Cortex of kidney (tissue), 1 donor: ENCODE measurements at places on chromosomes 7 and 10.

DNA sequence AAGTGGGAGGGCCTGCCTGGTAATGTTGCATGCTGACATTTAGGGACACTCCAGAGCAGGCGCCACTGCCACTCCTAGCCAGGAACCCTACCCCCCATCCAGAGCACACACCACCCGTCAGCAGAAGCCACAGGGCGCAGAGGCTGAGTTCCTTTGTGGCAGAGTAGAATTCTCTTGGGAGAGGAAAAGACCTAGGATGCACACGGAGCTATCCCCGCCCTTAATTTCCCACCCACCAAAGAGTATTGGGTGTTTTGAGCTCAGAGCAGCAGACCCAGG, 702 bp upstream of the INSYN2A start:
- DNase-seq: no peak

GRCh38 chr10:119251315-119251708, 43.9 kb downstream of the GRK5 start:
- no peak for DNase-seq

DNA sequence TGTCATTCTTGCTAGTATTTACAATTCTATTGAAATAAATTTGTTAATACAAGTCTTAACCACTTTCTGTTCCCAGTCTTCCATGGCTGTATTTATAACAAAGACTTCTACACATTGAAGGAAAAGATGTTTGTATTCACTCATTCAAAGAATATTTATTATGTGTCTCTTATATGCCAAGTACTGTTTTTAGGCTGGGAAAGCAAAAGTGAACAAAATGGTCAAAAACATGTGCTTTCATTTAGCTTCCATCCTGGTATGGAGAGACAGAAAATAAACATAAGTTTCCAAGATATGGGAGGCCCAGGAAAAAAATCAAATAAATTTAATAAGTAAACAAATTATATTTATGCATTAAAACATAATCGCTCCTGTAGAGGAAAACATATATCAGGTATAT, 22.9 kb downstream of the CPED1 start:
- DNase-seq: no peak

DNA sequence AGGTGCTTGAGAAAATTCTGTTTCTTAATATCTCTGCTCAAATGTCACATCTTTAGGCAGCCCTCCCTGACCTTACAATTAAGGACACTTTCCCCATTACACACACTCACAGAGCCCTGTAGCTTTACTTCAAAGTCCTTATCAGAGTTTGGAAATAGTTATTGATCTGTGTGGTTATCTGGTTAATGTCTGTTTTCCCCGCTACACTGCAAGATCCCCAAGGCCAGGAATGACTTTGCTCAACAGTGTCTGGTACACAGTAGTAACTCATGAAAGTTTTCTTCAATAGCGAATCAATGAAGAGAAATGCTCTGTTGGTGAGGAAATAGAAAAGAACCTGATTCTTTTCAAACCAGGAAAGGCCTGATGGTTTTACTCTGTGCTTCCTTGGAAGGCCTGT, 554.4 kb downstream of the REEP3 start:
- no peak for DNase-seq

DNA sequence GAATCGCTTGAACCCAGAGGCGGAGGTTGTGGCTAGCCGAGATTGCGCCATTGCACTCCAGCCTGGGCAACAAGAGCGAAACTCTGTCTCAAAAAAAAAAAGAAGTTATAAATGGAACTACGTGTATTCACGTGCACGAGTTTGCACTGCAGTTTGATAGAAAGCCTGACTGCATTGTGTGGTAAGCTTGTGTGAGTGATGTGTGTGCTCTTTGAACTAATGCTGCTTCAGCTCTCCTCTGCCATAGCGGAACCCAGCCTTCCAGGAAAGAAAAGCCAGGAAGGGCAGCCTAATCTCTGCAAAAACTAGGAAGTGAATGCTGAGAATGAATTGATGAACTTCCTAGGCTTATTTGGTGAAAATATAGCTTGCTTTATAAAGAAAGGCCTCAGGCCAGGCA, 15.6 kb upstream of the MKRN1 start:
- DNase-seq: no peak

GRCh38 chr7:44567884-44568283, 5.8 kb downstream of the DDX56 start:
- DNase-seq: no peak

DNA sequence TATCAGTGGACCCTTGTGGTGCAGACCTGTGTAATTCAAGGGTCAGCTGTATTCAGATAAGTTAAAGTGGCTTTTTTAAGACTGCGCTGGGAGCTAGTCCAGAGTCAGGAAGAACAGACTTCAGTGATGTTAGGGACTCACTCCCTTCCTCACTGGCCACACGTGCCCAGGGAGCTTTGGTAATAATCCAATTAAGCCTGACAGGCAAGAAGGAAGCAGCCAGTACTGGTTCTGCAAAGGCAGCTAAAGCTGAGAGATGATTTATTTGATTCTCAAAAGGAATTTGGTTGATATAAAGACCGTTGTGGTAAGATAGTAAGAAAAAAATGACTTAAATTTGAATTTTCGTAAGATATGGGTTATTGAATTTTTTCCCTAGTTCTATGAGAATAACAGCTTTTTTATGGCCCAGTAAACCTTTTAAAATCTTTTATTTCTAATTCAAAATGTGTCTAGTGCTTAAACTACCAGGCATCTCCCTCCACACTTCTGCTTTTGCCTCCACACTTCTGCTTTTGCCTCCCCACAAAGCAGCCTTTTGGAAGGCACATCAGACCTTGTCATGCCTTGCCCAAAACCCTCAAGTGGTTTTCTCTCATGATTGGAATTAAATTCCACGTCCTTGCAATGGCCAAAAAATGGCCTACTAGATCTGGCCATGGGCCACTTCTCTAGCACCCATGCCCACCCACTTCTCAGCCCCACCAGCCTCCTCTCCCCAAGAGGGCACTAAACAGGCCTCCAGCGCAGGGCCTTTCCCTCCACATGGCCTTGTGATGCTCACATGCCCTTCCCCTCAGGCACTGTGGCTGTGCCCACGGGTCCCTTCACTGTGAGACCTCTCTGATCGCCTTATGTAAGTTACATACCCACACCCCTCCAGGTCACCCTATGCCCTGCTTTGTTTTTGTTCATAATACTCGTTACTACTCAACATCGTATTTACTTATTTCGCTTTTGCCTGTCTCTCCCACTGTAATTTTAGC, 92.5 kb downstream of the POU6F2 start:
- DNase-seq: no peak

DNA sequence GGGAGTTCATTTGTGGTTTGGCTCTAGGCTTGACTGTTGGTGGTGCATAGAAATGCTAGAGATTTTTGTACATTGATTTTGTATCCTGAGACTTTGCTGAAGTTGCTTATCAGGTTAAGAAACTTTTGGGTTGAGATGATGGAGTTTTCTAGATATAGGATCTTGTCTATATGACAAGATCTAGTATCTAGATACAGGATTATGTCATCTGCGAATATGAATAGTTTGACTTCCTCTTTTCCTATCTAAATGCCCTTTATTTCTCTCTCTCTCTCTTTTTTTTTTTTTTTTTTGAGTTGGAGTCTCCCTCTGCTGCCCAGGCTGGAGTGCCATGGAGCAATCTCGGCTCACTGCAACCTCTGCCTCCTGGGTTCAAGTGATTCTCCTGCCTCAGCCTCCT, 62.9 kb downstream of the MGAM2 start:
- DNase-seq: no peak

DNA sequence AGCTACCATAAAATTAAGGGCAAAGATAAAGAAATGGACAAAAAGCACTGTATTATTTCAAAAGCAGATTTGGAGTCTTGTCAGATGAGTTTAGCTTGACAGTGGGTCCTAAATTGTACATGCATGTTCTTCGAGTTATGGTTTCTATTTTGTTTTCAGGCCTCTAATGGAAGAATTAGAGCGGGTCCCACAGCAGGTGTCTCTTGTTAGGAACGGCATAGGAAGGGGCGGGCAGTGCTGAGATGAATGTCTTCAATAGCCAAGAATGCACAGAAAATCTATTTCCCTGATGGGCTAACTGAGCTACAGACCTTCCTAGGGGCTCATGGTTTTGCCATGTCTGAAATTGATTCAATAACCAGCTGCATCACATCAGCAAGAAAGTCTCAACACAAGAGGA, 304.4 kb downstream of the FRMD4A start:
- DNase-seq: no peak

DNA sequence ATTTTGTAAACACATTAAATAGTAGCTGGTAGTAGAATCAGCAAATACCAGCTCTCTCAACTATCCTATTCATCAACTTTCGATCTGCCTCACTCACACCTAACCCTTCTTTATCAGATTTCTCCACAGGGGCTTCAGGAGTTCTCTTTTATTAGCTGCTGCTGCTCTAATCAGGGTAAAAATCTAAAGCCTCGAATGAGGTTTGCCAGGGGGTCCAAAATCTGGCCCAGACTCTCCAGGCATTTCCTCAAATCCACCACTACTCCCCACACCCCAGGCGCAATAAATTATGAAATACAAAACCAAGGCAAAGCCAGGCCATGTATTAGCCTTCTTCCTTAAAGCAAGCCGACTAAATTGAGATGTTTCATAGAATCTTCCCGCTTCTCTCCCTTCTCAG, 2.3 kb downstream of the RNF216 start:
- no peak for DNase-seq

DNA sequence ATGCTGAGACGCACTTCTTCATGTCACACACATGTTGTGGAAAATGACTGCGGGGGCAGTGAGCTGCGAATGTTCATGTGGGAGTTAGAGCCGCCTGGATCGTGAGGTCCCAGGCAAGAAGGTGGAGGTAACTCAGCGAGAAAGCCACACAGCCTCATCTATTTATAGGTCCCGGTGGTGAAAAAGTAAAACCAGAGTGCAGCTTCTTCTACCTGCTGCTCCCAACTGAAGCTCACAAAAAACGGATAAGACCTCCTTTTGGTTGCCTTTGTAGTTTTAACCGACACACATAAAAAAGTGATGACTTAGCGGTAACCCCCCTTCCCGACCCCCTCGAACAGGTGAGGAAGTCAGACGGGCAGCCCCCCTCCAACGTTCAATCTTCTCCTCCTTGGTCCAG, 276.9 kb downstream of the GATA3 start:
- DNase-seq: no peak

GRCh38 chr10:129778571-129778970, 185.5 kb downstream of the EBF3 start:
- no peak for DNase-seq

DNA sequence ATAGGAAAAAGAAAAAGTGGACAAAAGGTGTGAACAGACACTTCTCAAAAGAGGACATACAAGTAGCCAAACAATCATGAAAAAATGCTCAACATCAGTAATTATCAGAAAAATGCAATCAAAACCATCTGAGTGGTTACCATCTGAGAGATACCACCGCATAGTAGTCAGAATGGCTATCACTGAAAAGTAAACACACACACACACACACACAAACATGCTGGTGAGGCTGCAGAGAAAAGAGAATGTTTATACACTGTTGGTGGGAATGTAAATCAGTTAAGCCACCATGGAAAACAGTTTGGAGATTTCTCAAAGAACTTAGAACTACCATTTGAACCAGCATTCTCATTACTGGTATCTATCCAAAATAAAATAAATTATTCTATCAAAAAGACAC, 145.7 kb downstream of the CYP26A1 start:
- no peak for DNase-seq

GRCh38 chr7:12815426-12815825, 128.0 kb downstream of the ARL4A start:
- no peak for DNase-seq

- no peak for DNase-seq
Observed at GRCh38 chr7:158255156-158255555, 332.5 kb downstream of the PTPRN2 start.

GRCh38 chr10:15253951-15254807, 85.7 kb upstream of the NMT2 start:
- DNase-seq: no peak

GRCh38 chr7:46568420-46569132, 647.5 kb upstream of the IGFBP3 start:
- DNase-seq: no peak

DNA sequence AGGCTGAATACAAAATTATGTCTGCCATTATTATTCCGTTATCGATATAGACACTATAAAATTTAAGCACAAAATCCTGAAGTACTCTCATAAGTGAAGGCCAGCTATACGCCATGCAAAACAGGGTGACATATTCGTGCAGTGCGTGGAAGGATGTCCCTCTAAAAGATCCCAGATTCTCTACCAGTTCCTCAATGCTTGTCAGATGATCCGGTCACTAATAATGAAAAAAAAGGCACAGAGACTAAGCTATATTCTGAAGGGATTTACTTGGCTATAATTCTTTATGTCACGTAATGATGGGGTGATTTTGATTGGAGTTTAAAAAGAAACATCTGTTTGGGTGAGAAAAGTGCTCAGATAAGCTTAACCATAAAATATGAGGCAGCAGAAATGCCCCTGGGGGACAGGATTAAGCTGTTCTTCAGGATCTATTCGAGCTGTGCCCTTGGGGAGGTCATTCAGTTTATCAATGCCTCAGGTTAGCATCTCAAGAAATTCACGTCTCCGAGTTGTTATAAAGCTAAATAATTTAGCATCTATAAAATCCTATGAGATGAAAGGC, 229.7 kb upstream of the PITRM1 start:
- DNase-seq: no peak

GRCh38 chr10:122051609-122052385, 62.8 kb downstream of the TACC2 start:
- no peak for DNase-seq

GRCh38 chr10:114262496-114262895, 23.4 kb downstream of the VWA2 start:
- DNase-seq: no peak

GRCh38 chr10:49150426-49150825, 16.6 kb upstream of the FAM170B start:
- no peak for DNase-seq

GRCh38 chr7:55549457-55549856, 22.8 kb downstream of the VOPP1 start:
- no peak for DNase-seq

DNA sequence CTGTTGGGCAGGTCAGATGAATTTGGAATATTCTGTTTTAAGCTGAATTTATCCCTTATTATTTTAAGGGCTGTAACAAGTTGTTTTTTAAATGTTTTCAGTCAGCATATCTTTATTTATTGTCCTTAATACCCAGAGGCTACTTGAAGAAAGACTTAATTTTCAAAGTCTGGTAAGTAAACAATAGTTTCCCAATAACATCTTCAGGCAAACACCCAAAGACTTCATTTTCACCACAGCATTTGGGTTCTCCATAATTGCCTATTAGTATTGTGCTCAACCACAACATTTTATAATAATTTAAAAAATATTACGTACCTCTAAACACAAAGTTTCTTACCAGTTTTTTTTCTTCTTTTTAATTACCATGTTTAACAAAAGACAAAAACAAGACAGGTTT, 60.0 kb upstream of the MKLN1 start:
- no peak for DNase-seq

GRCh38 chr10:132638130-132638515, 100.5 kb downstream of the INPP5A start:
- no peak for DNase-seq

- DNase-seq: peak; percentile 26
Observed at GRCh38 chr7:16753102-16753931, at the start of gene TSPAN13. TSPAN13 (plus strand) TSS chr7:16753755; CDS start chr7:16753968, 213 bp downstream.

GRCh38 chr10:28711776-28712175, 34.5 kb downstream of the BAMBI start:
- no peak for DNase-seq
